Activated T-helper 1 cell treated with Interleukin-2 at 50 U/mL for 16 hours (primary cell): ENCODE measurements at places on chromosomes 13 and 19.

GRCh38 chr13:51704399-51705313 is 99.3 kb downstream of the DHRS12 start:
- no peak for DNase-seq

- no peak for DNase-seq
Measured at GRCh38 chr19:7342143-7342542, 6.6 kb upstream of the ARHGEF18 start.

DNA sequence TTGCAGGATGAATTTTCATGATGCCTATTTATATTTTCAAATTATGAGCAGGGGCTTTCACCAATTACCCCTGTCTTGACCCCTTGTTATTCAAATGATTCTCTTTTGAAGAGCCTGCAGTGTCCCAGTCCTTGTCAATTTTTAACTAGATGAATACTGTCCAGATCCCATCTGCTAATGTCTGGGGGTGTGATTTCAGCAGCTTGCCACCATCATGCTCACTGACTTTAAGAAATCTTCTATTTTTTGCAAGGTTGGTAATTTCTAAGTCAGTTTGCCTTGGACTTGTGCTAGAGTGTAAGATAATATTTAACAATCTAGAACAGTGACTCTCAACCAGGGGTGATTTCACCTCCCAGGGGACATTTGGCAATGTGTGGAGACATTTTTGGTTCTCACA is 106.0 kb downstream of the CACNA1A start:
- no peak for DNase-seq

DNA sequence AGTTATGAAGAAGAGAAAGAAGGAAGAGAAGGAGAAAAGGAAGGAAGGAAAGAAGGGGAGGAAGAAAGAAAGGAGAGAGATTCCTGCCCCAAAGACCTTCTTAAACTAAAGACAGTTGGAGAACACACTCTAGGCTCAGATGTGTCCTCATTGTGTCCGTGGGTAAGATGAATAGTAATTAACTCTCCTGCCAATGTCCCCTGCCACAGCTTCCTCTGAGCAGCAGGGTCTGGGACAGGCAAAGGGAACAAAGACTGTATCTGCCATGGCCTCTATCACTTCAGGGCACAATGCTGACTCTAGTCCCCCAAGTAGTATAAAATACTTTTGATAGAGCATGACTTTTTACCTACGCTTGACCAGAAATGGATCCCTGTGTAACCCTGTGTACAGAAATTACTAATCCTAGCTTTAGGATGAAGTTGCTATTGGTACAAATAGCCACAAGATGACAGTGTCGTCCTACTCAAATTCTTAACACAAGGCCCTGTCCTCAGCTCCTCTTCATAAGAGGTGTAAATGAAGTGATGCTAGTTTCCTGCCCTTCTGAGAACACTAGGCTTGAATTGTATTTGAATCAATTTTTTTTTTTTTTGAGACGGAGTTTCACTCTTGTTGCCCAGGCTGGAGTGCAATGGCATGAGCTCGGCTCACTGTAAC is 186.2 kb upstream of the GPR12 start:
- DNase-seq, result no peak

DNA sequence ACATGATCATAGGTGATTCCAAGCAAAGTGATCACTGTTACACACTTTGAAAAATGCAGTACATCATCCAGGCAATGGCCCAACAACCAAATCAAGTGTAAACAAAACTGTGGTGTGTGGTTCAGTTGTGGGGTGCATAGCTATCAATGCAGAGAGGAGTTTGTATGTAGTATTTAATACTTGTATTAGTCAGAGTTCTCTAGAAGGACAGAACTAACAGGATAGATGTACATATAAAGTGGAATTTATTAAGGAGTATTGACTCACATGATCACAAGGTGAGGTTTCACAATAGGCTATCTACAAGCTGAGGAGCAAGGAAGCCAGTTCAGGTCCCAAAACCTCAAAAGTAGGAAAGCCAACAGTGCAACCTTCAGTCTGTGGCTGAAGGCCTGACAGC is 249.3 kb upstream of the HTR2A start:
- DNase-seq, result no peak

DNA sequence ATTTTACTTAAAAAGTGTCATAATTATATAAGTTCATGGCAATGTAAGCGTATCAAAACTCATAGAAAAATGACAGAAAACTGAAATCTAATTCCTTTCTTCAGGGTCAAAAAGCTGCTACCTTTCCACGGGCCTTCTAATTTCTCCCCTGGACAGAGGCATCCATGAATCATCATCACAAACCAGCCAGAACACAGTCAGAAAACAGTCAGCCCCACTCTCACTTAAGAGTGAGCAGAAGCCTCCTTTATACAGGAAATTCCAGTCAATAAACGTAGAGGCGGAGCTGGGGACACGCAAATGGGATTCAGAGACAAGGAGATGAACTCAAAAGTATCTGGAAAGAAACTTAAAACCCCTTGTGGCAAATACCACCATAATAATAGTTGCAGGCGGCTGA is 54.2 kb upstream of the ABCC4 start:
- no peak for DNase-seq

- no peak for DNase-seq
Measured at GRCh38 chr19:33514885-33515551, 6.6 kb downstream of the PEPD start.

GRCh38 chr13:58680115-58680514 is 1048.6 kb downstream of the PCDH17 start:
- no peak for DNase-seq

GRCh38 chr13:60170414-60170813 is 6.7 kb upstream of the DIAPH3 start:
- no peak for DNase-seq

DNA sequence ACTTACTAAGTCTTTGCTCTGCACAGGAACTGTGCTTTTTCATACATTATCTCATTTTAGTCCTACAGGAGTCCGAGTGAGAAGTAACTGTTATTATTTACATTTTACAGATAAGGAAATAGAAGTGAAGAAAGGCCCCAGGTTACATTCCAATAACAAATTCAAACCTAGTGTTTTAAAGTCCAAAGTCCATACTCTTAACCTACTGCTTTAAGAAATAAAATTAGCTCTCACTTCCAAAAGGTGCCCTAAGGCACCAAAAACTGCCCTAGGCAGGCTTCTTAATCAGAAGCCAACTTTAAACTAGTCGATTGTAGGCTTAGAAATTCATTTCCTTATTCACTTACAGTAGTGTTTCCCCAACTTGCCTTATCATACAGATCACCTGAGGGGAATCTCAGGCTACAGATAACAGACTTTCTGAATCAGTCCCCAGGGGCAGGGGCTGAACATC is 555.9 kb downstream of the DIAPH3 start:
- DNase-seq, result no peak

DNA sequence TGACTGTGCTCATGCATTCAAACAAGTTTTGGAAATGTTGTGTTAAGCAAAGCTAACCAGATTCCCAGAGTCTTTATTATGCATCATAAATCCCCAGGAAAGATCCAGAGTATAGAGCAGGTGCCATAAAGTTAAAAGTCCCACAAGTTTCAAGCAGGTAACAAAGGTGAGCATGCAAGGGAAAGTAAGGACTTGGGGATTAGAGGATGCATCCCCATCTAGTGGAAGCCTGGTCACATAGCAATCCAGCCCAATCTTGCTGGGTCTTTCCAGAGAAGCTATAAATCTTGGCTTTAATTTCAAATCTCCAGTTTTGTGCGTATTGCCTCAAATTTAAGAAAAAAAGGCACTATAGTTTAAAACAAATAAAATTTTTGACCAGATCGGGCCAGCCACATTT is 72.7 kb downstream of the ZNF254 start:
- no peak for DNase-seq

- DNase-seq, result no peak
Measured at GRCh38 chr13:103031332-103031873, 34.8 kb downstream of the SLC10A2 start.

GRCh38 chr19:5719274-5719960 is 529 bp downstream of the LONP1 start:
- no peak for DNase-seq

GRCh38 chr13:34064456-34065205 is 246.7 kb downstream of the RFC3 start:
- no peak for DNase-seq

GRCh38 chr19:29805031-29805965 is 6.5 kb upstream of the CCNE1 start:
- no peak for DNase-seq

DNA sequence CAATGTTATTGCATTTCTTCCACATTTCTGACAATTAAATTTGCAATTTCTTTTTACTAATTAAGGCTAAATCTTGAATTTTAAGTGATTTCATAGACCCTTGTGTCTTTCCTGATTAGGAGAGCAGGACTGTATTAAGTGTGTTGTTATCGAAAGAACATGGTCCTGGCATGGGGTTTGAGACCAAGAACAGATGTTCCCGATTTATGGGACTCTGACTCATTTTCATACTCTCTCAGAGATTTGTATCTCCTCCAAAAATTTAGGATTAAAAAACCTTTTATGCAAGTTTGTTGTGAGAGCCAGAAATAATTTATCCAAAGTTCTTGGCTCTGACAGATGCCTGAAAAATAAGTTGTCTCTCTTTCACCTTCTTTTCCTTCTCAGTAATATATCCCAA is 589.3 kb upstream of the ARGLU1 start:
- DNase-seq, result no peak

DNA sequence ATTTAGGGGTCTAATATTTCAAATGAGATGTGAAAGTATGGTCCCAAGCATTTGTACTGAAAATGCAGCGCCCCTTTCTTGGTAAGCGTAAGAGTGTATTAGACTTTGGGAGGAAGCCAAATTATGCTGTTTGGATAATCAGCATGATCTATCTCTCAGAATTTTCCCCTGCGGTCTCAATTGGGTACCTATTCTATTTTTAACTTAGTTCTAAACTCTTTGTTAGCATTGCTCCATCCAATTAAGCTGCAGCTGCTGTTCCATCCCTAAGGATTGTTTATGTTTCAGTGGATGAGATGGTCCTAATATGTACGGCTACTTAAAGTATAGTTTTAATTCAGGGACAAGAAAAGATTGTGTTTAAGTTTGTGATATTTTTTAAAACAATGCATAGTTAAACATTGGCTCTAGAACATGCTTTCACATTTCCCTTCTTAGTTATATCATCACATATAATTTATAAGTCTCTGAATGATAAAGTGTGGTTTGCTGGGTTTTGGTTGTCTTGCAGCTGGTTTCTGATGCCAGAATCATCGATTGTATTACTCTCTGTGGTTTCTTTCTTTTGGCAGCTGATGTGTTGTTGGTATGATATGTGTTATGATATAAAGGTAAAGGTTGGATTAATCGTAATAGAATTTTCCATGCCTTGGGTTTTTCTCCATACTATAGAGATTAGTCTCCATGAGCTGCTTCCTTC is 15.0 kb downstream of the POLR1D start:
- no peak for DNase-seq

GRCh38 chr13:52887165-52887564 is 38.7 kb upstream of the PCDH8 start:
- DNase-seq, result no peak

DNA sequence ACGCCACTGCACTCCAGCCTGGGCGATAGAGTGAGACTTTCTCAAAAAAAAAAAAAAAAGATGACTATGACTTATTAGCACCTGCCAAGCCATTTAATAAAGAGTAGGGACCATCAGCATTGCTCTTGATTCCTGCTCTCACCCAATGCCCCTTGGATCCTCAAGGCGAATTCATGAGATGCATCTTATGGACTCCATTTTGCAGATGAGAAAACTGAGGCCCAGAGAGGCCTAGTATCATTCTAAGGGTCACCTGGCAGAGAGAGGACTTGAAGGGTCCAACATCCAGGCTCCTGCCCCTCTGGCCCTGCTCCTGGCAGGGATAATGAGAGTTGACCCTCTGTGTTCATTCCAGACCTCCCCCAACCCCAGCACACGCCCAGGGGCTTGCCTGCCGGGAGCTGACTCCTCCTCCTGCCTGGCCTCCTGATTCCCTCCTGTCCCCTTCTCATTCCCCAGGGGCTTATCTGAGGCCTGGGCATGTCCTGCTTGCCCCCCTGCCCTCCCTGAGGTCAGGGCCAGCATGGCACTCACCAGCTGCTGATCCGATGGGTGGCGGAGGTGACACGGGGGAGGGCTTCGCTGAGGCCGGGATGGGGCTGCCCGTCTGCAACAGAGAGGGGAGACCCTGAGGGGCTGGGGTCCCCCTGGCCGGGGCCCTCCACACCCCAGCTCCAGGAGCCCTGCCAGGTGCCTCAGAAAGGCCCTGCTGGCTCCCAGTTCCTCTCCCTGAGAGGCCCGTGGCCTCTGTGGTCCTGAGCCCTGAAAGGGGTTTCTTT is 7.4 kb downstream of the WIZ start:
- DNase-seq, result no peak

GRCh38 chr19:1168572-1169410 is 5.3 kb downstream of the SBNO2 start:
- no peak for DNase-seq

DNA sequence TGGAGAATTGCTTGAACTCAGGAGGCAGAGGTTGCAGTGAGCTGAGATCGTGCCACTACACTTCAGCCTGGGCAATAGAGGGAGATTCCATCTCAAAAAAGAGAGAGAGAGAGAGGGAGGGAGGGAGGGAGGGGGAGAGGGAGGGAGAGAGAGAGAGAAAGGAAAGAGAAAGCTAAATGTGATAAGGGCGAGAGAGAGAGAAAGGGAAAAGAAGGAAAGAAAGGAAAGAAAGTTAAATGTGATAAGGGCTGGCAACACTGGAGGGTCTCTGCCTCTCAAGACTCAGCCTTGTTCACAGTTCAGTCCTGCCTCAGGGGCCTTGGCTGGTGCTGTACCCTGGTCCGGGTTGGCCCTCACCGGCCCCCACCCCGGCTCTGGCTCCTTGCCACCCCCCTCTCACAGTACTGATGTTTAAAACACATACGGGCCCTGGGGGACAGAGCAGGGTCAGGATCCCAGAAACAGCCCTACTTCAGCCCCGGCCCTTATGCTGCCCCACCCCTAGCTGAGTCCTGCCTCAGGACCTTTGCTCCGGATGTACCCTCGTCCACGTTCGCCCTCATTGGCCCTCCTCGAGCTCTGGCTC is 3.5 kb downstream of the MAP1S start:
- no peak for DNase-seq

GRCh38 chr19:56176881-56177280 is 1.1 kb downstream of the GALP start:
- no peak for DNase-seq

- DNase-seq, result no peak
Measured at GRCh38 chr13:67090856-67091255, 139.3 kb downstream of the PCDH9 start.

DNA sequence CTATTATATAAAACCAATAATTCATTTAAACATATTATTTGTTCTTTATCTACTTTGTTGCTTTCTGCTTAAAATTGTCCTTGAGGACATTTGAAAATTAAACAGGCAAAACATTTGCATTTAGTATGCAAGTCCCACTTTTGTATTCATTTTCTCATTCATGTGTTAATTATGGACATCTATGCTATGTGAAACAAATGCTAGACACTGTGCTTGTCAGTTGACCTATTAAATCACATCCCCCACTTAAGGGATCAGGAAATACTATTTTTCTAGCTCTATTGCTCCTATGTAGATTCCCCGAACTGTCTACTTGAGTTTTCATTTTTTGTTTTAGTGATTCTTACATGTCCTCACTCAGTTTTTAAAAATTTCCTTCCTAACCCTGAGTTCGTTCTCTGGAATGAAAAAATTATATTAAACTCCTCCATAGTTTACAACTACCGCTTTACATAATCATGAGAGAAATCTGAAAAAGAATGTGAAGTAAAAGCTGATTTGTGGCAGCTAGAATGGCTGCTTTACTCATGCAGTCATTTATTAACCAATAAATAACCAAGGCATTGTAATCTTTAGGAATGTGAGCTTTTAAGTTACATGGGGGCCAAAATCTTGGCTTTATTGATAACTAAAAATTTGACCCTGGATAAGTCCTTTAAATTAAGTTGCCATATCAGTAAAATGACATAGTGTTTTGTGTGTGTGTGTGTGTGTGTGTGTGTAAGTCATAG is 188.5 kb downstream of the LIG4 start:
- DNase-seq, result no peak
